ENCODE measurements at places on chromosomes 13 and 19.

DNA sequence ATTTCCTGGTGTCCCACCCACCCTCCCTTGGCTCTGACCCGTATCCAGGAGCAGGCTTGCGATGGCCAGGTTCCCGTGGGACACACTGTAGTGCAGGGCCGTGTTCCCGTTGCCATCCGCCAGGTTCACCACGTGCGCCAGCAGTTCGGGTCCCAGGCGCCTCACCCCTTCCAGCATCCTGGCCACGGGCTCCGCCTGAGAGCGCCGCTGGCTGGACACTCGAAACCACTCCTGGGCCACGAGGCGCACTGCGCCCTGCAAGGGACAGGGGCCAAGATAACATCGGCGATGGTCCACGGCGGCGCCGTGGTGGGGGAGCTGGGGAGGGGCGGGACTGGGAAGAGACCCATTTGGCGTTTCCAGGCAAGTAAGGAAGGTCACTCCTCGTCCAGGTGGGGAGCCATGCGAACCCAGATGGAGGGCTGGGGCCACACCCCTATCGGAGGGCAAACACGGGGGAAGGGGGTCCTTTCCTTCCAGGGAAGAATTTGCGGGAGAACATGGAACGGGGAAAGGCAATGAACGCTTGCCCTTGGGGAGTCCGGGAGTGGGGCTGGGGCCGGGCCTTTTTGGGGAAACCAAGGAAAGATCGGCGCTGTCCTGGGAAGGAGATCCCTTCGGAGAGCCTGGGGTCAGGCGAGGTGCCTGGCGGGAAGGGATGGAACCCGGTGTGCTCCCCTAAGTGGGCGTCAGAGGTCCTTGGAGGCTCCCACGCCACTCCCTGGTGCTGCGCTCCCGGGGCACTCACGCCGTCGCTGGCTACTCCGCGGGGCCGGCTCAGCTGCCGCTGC is 9.9 kb downstream of the KANK3 start:
- DNase-seq, result no peak

- no peak for DNase-seq
These were observed 8.0 kb downstream of the EFNB2 start for GRCh38 chr13:106527445-106527801.

GRCh38 chr19:19817357-19817756 is 4.2 kb downstream of the ZNF506 start:
- no peak for DNase-seq

GRCh38 chr13:22252281-22252830 is 581.5 kb downstream of the FGF9 start:
- DNase-seq, result no peak

- DNase-seq, result peak; percentile 81
These were observed 11.6 kb downstream of the NFILZ start for GRCh38 chr19:8641908-8642547.

DNA sequence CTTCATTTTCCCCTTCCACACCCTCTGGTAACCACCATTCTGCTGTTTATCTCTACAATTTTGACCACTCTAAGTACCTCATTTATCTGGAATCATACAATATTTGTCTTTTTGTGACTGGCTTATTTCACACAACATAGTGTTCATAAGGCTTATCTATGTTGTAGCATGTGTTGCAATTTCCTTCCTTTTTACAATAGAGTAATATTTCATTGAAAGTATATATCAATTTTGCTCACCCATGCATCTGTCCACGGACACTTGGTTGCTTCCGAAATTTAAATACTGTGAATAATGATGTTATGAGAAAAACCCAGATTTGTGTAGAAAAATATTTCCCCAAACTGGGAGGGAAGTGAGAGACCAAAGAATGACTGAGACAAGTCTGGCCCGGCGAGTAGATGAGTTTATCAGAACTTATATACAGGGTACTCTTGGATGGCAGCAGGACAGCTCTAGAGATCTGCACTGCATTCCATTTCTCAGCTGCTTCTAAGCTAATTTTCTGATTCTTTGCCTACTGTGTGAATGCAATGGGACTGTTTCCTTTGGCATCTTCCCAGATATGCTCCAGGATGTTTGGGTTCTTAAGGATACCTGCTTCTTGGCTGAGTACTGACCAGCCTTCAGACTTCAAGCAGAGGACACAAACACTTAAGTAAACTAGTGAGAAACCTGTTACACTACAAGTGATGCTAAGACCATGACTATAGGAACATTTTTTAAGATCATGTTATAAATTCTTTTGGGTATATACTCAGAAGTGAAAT is 834.0 kb upstream of the PCDH9 start:
- no peak for DNase-seq

- no peak for DNase-seq
These were observed 9.0 kb downstream of the CAPN12 start for GRCh38 chr19:38735257-38735686.
